ENCODE measurements at places on chromosomes 7 and 10. TPM values are rescaled to one million over a fixed set of nuclear protein-coding genes. Genes with fewer than 3 reads are reported as not detected.

NPFFR1 gene
- not detected for total RNA-seq

PNLIPRP2 gene
- total RNA-seq = not detected

KLF14 gene
- total RNA-seq = not detected

- no peak for DNase-seq
Measured at GRCh38 chr7:4245866-4246470, 436.1 kb upstream of the FOXK1 start.

- DNase-seq = no peak
Measured at GRCh38 chr7:48158404-48158803, 12.9 kb upstream of the ABCA13 start.

- no peak for DNase-seq
Measured at GRCh38 chr10:132266594-132267161, 41.1 kb downstream of the STK32C start.

DNA sequence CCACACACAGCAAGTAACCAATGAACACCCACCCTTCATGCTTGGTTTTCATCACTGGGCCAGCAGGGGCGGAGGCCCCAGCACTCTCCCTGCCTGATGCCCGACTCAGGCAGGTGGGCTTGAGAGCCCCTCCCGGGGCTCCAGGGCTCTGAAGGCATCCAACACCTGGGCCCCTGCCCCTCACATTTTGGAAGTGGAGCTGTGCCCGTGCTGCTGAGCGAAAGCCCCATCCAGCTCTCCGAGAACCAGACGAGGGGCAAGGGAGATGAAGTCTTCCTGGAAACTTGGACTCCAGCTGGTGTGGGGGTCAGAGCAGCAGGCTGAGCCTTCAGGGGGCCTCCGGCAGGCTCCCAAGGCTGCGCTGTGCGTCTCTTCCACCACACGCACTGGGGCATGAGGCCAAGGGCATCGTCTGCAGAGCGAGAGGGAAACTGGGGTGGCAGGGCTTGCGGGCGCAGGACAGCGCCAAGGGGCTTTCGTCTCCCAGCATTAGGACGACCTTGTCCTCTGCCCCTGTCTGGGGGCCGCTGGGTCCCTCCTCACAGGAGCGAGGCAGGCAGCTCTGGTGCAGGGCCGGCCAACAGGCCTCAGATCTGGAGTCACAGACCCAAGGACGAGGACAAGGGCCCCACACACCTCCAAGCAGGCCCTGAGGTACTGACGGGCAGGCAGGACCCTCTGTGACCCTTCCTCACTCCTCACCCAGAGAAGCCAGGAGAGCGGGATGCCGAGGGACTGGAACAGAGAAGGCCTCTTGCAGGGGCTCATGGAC lies 108.3 kb upstream of the FAM20C start:
- DNase-seq = no peak

DNA sequence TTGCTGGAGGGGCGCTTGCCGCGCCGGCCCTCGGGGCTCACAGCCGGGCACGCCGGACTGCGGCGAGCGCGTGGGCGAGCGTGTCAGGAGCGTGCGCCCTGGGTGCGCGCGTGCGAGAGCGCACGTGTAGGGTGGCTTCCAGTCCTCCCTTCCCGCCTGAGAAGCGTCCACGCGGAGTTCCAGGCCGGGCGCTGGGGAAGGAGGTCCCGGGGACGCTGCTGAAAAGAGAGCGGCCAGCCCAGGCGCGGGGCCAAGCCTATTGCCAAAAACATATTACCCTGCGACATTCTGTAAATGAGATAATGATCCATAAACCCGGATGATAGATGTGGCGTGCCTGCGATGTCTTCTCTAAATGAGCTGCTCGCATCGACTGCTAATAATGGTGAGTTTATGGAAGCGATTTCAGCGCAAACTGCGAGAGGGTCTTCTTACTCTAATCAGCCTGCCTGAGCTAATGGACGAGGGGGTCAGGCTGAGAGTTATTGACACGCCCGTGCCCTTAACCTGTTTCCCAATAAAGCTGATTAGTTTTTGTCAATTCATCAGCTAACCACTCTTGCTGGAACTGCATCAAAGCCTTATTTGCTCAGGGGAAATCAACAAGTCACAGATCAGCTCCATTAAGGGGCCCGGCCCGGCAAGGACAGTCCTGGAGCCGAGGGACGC lies 8.0 kb upstream of the MNX1 start:
- DNase-seq = no peak
